Astrocyte (in vitro differentiated cells and primary cell): ENCODE measurements at places on chromosomes 5 and 9. TPM values are rescaled to one million over a fixed set of nuclear protein-coding genes. Genes with fewer than 3 reads are reported as not detected.

DNA sequence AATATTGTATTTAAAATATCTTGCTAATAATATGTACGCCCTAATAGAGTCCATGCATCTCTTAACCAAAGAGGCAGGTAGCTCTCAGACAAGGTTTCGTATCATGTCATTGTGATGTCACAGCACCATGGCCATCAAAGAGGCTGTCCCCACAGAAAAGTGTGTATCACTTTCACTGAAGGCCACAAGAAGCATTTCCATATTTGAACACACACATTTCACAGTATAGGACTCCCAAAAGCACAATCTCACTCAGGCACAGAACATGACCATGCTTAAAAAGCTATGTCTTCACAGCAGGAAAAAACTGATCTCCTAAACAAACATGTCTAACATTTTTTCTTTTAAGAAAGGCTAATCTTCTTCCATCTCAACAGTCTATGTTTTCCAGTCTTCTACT is 133.8 kb downstream of the DENND1A start:
- H3K27ac ChIP-seq: no peak overlapping the region
- H3K4me3 ChIP-seq: no peak overlapping the region
- H3K4me1 ChIP-seq: no peaks in the 10 kb centered on the region
- no peaks in the 10 kb centered on the region for H3K36me3 ChIP-seq

DNA sequence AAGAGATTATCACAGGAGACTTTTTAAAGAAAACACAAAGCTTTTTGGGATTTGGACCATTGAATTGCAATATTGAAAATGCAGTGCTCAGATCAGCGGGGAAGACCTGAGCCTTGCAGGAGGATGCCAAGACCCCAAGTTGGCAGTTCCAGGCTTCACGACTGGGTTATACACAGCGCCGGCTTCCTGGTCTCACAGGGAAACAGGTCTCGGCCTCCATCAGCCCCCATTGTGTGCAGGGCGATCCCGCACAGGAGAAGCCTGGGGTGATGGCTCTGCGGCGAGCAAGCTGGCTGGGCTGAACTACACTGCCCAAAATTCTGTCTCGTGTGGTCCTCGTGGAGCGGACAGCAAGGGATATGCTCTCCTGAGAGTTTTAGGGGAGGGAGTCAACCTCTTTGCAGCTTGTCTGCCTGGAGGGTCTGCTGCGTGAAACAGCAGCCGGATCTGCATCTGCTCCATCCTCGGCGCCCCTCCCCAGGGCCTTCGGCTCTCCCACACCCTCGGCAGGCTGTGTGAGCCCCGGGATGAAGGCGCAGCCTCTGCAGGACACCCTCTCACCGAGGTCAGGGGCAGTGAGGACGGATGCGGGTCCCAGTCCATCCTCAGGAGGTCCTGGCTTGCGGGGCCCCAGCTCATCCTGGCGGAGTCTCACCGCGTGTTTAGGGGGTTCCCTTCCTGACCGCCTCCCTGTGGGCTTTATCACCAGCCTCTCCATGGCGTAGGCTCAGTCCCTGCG is 60.6 kb downstream of the NSUN2 start:
- H3K36me3 ChIP-seq: no peaks in the 10 kb centered on the region
- H3K27me3 ChIP-seq: peaks cover 4% of the 10 kb centered on the region
- H3K27ac ChIP-seq: no peak overlapping the region
- no peaks in the 10 kb centered on the region for H3K4me1 ChIP-seq

The CAPSL gene
- total RNA-seq: not detected in 2 replicates

GRCh38 chr5:66324357-66324756 is 180.3 kb downstream of the SREK1 start:
- no peaks in the 10 kb centered on the region for H3K36me3 ChIP-seq
- no peak for DNase-seq
- H3K27me3 ChIP-seq: no peaks in the 10 kb centered on the region
- no peak overlapping the region for H3K27ac ChIP-seq

The PPP1R2B gene
- not detected in 2 replicates for total RNA-seq

GRCh38 chr5:170791325-170791954 is 7.9 kb downstream of the GABRP start:
- no peaks in the 10 kb centered on the region for H3K36me3 ChIP-seq
- no peak overlapping the region for H3K4me3 ChIP-seq
- peaks cover 5% of the 10 kb centered on the region for H3K27me3 ChIP-seq
- H3K27ac ChIP-seq: no peak overlapping the region
- H3K4me1 ChIP-seq: no peaks in the 10 kb centered on the region

GRCh38 chr5:39517800-39518199 is 93.0 kb upstream of the DAB2 start:
- no peaks in the 10 kb centered on the region for H3K36me3 ChIP-seq
- no peaks in the 10 kb centered on the region for H3K27me3 ChIP-seq
- H3K4me1 ChIP-seq: peaks cover 39% of the 10 kb centered on the region
- peak overlapping the region; percentile 86 for H3K27ac ChIP-seq
- peak; percentile 98 for DNase-seq

DNA sequence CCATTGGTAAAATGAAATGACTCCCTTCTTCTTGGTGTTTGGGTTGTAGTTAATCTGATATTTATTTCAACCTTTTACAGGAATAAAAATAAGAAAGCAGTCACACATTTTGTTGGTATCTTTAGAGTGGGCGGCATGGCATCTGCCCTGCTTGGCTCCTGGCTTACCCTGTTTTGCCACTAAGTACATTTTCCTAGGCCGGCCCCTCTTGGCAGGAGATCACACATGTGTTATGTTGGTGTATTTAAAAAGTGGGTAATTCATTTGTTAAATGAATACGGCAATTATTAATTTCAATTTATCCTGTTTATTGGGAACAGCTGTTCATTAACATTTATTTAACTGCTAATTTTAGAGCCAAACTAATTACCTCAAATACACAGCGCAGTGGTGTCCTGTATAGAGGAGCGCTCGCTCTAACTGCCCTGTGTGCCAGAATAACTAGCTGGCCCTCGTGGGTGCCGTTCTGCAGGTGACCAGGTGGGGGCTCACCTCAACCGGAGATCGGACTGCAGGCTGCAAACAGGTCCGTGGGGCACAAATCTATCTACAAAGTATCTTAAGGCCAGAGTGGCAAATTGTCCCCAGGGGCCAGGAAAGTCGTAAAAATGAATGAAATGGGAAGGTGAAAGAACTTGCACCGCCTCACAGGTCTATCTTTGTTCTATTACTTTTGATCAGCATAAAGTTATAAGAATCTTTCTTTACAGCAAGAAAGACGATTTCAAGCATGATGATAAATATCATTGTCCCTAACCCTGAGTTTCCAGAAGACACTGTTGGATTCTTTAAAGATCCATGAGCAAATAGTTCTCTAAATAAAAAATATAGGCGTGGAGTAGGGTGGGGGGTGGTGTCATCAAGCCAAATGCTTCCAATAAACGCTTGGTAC is 26.2 kb upstream of the GPR151 start:
- H3K27me3 ChIP-seq: no peaks in the 10 kb centered on the region
- no peak overlapping the region for H3K27ac ChIP-seq
- peak; percentile 41 for DNase-seq
- no peaks in the 10 kb centered on the region for H3K36me3 ChIP-seq
- no peak overlapping the region for H3K4me3 ChIP-seq

GRCh38 chr5:128596071-128596470 is 58.0 kb upstream of the FBN2 start:
- H3K4me3 ChIP-seq: no peak overlapping the region
- peak; percentile 11 for DNase-seq
- H3K4me1 ChIP-seq: no peaks in the 10 kb centered on the region

GRCh38 chr5:10988622-10989021 is 227.6 kb upstream of the DAP start:
- no peak overlapping the region for H3K4me3 ChIP-seq
- no peaks in the 10 kb centered on the region for H3K27me3 ChIP-seq
- no peak overlapping the region for H3K27ac ChIP-seq
- DNase-seq: no peak
- no peaks in the 10 kb centered on the region for H3K4me1 ChIP-seq
- H3K36me3 ChIP-seq: no peaks in the 10 kb centered on the region

DNA sequence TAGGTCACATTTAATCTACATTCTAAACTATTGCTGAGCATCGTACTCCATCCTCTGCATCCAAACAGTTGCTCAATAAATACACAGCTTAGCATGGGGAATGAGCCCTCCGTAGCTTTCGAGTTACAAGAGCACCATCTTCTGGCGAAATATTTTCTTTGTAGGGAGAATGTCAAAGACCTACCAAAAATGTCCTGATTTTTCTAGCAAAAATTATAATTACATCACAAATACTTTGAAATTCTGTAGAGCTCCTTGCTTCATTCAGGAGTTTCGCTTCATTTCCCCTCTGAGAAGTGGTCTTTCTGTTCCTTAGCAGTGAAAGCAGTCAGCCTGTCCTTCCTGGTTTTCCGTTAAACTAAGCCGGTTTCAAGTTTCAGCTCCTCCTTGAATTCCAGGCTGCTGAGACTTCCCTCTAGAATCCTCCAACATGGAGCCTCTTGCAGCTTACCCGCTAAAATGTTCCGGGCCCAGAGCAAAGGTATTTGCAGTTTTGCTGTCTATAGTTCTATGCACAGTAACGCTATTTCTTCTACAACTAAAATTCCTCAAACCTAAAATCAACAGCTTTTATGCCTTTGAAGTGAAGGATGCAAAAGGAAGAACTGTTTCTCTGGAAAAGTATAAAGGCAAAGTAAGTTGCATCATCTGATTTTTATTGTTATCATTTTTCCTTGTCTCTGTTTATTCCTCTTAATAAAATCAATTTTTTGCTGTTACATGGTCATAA is at the start of gene GPX8:
Gene GPX8 (plus strand): TSS at position 409 of the 730 bp plus-strand sequence. CDS start 22 bp downstream, at position 431.
- H3K27ac ChIP-seq: peak within 1 kb of the TSS; percentile 96
- DNase-seq: peak; percentile 85
- H3K4me1 ChIP-seq: peaks cover 15% of the 10 kb centered on the region
- H3K27me3 ChIP-seq: no peaks in the 10 kb centered on the region
- H3K36me3 ChIP-seq: peaks cover 21% of the 10 kb centered on the region

The IGFBPL1 gene
- 5.6 and 11.0 TPM in 2 replicates for total RNA-seq

DNA sequence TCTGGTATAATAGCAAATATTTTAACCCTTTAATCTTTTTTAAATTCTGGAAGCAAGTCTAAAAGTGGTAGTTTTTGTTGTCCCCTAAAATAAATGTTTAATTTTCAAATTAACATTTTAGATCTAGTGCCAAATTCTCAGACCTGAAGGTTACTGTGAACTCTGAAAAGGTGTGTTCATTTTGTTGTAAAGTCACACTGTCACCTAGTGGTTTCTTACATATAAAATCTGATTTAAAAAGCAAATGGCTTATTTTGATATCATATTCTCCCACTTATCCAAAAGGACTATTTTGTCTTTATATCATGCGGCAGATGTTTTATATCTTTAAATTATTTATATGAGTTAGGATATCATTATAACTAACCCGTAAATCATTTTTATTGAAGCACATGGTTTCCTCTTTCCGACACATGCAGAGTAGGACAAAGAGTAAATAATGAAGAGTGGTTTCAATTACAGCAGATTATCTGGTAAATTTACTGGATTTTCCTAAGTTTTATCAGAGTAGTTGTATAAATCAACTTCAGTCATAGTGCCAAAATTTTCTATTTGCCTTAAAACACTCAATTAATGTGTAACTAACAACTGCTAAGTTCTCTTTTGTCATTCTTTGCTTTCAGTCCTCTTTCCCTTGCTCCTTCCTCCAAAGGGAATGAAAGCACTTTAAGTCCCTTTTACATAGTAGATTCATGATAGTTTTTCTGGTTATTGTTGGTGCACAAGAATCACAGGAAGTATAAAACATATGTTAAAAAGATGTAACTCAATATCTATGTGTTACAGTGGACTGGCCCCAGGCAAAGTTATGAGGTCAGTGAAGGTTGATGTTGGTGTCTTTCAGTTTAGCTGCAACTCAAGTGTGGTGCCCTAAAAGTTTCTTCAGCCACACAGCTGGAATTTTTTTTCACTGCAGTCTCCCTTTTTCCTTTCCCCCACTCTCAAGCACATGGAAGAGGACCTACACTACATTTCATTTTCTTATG is 189.6 kb downstream of the COX7C start:
- no peaks in the 10 kb centered on the region for H3K27me3 ChIP-seq
- no peak overlapping the region for H3K4me3 ChIP-seq
- no peaks in the 10 kb centered on the region for H3K4me1 ChIP-seq
- no peaks in the 10 kb centered on the region for H3K36me3 ChIP-seq

The PCDHGA7 gene
- total RNA-seq: 0.57 and 0.62 TPM in 2 replicates

DNA sequence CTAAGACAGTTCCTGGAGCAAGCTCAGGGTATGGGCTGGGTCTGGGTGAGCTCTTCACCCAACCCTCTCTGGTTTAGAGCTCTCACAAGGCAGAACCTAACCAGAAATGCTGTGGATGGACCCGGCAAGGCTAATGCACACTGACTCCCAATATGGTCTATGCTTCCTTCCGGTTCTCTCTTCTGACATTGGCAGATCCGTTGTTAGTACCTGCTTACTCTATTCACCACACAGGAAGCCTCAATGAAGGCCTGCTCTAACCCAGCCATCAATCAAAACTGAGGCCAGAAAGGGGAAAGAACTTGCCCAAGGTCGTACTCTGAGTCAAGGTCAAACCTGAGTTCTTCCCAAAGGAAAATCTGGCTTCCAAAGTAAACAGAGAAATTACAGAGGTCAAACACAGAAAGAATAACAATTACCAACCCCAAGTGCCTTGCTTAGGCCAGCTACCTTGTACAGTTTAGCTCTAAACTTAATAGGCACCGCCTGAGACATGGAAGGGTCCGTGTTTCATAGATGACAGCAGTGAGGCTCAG is 46.0 kb upstream of the AKNA start:
- no peak for DNase-seq
- H3K4me3 ChIP-seq: no peak overlapping the region

DNA sequence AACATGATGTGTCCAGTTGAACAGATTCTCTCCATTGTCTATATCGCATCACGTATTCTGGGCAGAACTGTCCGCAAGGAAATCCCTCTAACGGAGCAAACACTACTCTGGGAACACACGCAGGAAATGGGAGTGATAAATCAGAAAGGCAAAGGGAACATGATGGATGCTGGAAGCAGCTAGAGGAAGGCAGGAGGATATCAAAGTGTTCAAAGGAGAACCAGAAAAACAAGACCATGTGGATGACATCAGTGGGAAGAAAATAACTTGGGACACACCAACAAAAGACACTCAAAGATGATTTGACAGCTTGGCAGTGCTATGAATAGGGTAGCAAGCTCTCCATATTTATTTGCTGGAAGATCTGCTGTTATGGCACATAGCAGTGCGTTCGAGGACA is 142.9 kb downstream of the PLK2 start:
- no peaks in the 10 kb centered on the region for H3K36me3 ChIP-seq
- no peak for DNase-seq
- no peak overlapping the region for H3K4me3 ChIP-seq
- H3K27me3 ChIP-seq: no peaks in the 10 kb centered on the region
- peaks cover 4% of the 10 kb centered on the region for H3K4me1 ChIP-seq

- no peaks in the 10 kb centered on the region for H3K36me3 ChIP-seq
- no peak overlapping the region for H3K4me3 ChIP-seq
- H3K27me3 ChIP-seq: no peaks in the 10 kb centered on the region
- H3K4me1 ChIP-seq: no peaks in the 10 kb centered on the region
- peak; percentile 41 for DNase-seq
- no peak overlapping the region for H3K27ac ChIP-seq
Measured at GRCh38 chr5:61603211-61603908, 271.3 kb downstream of the ZSWIM6 start.

DNA sequence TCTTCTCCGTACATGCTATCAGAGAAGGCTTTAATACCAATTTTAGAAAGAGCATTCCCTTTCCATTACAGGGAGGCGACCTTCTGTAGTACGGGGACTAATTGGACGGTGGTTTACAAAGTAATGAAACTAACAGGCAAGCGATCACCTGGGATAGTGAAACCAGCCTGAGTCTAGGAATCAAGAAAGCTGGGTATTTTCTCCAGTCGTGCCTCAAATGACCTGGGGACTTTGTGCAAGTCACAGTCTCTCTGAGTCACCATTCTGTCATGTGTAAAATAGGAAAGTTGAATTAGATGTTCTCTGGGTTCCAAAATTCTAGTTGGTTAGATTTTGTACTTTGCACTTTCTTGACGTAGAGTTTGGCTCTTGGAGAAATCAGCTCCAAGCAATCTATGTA is 22.7 kb upstream of the SSBP2 start:
- H3K36me3 ChIP-seq: no peaks in the 10 kb centered on the region
- DNase-seq: no peak
- no peak overlapping the region for H3K4me3 ChIP-seq
- H3K27me3 ChIP-seq: no peaks in the 10 kb centered on the region

The SLC6A19 gene
- not detected in 2 replicates for total RNA-seq
